ENCODE measurements at places on chromosomes 16 and 17.

- DNase-seq, result no peak
Observed at GRCh38 chr16:72501739-72502593, 330.0 kb upstream of the PMFBP1 start.

GRCh38 chr17:55120651-55121050, 144.1 kb upstream of the HLF start:
- DNase-seq, result no peak

DNA sequence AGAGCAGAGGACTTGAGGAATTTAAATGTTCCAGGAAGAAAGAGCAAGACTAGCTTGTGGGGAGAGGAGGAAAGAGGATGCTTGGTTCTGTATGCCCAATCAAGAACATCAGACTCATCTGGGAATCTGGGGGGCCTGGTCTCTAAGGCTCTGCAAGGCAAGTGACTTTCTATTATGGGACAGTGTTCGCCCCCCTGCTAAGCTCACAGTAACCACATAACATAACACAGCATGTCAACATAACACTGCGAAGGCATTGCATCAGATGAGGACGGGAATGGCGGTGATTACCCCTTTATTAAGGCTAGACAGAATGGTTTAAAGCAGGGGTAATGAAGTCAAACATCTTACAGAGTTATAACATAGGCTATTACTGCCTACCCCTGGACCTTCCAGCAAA, 176.6 kb upstream of the IRX6 start:
- no peak for DNase-seq

GRCh38 chr16:51540259-51540658, 389.2 kb upstream of the SALL1 start:
- no peak for DNase-seq

GRCh38 chr17:71464241-71464640, 656.6 kb upstream of the SOX9 start:
- no peak for DNase-seq

- no peak for DNase-seq
Observed at GRCh38 chr16:66166490-66166889, 200.0 kb upstream of the CDH5 start.

DNA sequence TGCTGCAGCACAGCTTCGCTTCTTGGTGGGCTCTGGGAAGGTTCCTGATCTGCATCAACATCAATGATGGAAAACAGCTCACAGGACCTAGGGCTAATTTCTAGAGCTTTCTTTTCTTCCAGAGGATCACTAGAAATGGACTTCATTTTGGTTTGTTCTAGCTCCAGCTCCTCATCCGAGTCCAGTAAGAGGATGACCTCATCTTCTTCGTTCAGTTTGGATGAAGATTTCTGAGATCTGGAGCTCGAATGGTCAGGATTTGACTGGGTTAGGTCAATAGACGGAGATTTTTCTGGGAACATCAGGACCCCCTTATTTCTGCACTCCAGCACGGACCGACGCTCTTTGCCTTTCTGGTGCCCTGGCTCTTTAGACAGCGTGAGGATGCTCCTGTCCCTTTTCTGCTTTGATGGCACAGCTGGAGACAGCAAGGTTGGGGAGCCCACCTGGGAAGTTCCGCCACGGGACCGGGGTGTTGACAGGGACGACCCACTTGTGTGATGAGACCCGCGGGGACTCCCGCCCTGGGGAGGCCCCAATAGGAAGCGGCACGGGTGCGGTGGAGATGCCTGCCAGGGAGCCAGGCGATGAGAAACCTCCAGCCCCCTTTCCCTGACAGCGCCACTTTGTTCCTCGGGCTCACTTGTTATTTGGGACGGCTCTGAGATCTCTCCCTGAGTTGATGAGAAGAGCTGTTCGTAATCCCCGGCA, 12.9 kb upstream of the NLRC3 start:
- DNase-seq, result no peak

DNA sequence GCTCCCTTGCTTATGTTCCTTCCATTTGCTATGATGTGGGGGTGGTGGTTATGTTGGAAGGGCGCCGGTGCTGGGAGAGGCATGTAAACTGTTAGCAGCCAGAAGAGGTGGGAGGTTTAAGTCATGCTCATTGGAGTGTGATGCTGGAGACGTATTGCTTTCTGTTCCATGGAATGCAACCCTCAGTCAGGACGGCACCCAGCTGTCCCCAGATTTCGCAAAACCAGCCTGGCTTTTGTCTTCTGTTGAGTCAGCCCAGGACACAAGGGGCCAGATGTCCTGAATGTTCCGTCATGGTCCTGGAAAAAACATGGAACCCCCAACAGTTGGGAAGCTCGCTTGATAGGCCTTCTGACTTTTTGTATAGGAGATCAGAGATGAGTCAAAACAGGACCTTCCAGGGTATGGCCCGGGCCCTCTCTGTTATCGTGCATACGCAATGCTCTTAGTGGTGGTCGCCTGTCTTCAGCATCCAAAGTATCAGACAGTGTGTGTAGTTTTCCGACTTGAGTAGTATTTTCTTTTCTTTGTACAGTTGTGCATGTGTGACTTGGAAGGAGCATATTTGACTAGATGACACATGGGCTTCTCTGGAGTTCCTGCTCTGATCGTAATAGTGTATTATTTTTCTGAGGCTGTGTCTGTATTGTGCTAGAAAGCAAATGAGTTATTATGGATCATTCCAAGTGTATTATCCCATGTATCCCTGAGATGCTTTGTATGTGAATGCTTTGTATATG, 201.9 kb downstream of the SNX29 start:
- DNase-seq, result no peak

- DNase-seq, result no peak
Observed at GRCh38 chr16:67667453-67667816, 821 bp downstream of the C16orf86 start.

GRCh38 chr17:49997301-49997650, 2.3 kb upstream of the DLX3 start:
- no peak for DNase-seq

GRCh38 chr16:61382435-61382834, 653.8 kb downstream of the CDH8 start:
- DNase-seq, result no peak

DNA sequence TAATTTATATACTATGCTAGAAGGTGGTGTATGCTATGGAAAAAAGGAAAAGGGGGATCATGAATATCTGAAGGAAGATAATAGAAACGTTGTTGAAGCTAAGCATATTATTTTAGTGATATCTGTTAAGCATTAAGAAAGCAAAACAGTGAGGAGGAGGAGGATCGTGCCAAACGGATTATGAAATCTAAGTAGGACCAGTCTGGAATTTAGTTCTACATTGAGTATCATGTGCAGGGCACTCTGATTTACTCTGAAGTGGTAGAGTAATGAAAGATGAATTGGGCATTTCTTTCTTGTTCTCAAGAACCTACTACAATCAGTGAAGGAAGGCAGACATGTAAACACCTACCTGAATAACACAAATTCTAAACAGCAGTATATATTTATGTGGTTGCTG, 195.3 kb downstream of the CYB561 start:
- no peak for DNase-seq

DNA sequence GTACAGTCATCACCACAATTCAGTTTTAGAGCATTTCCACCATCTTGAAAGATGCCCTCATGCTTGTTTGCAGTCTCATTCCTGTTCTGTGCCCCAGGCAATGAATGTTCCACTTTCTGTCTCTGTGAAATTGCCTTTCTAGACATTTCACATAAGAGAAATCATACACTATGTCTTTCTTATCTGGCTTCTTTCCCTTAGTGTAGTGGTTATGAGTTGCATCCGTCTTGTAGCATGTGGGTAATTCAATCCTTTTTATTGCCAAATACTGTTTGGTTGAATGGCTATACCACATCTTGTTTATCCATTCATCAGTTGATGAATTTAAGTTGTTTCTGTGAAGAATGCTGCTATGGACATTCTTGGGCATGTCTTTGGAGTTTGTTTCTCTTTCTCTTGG, 132.5 kb upstream of the PLCG2 start:
- DNase-seq, result no peak

Measured in D721Med (cell line).